Sigmoid colon (tissue), 7 donors: ENCODE measurements at places on chromosomes 12 and 14. TPM values are rescaled to one million over a fixed set of nuclear protein-coding genes. Genes with fewer than 3 reads are reported as not detected.

AGAP2 gene
- 0.82 TPM for total RNA-seq

RPGRIP1 gene
- total RNA-seq, result not detected

CLEC2B gene
- total RNA-seq, result 7.2 TPM

DNA sequence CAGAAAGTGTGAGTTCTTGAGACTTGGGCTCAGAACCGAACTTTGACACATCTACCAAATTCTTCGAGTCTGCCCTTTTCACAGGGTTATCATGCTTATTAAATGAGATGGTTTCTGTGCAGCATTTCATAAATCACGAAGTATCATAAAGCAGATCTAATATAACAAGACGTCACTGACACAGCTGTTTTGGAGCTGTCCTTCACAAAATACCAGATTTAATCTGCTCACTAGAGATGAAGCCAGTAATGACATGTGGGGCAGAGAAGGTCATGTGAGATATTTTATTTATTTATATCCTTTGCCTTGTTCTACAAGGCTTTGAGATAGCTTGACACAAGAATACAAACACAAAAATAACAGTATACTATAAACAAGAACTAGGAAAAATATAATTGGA, 127.0 kb downstream of the RPAP3 start:
- no peak for DNase-seq

- DNase-seq, result no peak
Observed at GRCh38 chr12:129190827-129191226, 337.5 kb downstream of the GLT1D1 start.

DNA sequence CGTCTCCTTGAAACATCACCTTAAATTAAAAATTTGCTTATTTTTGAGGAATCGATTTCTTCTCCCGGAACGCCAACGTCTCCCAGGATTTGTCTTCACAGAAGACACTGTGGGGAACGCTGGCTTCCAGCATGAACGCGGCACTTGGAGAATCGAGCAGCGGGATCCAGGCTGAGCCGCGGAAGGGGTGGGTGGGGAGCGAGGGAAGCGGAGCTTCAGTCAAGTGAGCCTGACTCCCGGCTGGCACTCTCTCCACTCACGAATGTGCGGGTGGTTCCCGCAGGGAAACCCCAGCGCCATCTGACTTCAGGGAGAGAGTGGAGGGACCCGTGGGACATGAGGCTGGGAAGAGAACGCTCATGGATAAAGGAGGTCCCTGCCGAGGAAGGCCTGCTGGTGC, 506.0 kb upstream of the TMEM132C start:
- DNase-seq, result no peak

DNA sequence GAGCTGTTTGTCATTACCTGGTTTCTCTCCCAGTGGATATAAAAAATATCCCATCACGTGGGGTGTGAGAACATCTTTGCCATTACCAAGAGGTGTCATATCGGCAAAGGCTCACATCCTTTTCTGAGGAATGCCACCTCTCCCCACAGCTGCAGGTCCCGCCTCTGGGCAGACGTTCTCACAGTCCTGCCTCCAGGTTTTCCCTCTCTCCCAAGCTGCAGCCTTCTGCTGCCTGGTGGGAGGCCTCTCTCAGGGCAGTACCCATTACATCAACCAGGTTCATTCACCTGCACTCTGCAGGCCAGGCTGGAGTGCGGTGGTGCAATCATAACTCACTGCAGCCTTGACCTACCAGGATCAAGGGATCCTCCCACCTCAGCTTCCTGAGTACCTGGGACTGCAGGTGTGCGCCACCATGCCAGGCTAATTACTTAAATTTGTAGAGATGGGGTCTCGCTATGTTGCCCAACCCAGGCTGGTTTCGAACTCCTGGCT, 15.0 kb upstream of the TMEM119 start:
- DNase-seq, result no peak

DNA sequence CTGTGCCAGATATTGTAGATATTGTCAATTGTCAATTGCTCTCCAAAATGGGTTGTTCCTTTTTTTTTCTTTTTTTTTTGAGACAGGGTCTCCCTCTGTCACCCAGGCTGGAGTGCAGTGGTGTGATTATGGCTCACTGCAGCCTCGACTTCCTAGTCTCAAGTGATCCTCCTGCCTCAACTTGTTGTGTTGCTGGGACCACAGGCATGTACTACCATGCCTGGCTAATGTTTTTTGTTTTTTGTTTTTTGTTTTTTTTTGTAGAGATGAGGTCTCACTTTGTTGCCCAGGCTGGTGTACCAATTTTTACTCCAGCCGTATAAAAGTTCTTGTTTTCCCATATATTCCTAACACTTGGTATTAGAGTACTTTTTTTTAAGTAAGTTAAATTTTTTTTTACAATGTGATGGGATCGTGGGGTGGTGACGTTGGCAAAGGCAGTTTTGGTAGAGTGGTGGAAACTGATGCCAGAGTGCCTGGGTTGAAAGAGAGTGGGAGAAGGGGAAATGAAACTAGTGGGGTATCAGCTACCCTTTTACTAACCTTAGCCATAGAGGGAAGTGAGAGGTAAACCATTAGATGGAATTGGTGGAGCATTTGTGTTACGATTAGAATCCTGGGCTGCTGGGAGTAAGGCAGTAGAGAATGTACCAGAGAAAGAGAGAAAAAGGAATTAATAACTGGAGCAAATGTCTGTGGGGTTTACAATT, 33.0 kb upstream of the CFAP54 start:
- no peak for DNase-seq

DNA sequence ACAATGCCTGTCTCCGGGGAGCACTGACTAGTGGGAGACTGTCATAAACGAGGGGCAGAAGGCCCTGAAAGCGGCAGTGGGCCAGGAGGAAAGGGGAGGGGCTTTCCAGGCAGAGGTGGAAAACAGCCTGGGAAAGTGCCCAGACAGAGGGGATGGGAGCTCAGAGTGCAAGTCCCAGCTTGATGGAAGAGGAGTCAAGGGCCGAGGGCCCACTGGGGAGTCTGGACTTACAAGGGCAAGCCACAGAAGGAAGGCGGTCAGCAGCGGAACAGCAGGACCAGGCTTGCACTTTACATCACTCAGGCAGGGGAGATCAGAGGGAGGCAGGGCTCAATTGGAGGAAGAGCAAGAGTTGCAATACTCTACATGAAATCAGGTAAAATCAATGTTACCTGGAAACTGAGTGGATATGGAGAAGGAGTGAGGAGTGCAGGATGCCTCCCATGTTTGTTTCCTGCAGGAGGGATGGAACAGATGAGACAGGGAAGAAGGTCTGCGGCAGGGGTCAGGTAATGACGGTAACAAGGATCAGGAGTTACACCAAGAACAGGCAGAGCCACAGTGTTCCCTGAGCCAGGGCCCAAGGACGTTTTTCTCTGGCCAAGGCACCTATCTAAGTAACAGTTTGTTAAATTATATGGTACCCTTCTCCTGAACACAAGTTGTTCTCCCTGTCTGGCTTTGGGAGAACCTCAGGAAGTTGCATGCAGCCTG, 23.8 kb downstream of the PXN start:
- DNase-seq, result no peak

DNA sequence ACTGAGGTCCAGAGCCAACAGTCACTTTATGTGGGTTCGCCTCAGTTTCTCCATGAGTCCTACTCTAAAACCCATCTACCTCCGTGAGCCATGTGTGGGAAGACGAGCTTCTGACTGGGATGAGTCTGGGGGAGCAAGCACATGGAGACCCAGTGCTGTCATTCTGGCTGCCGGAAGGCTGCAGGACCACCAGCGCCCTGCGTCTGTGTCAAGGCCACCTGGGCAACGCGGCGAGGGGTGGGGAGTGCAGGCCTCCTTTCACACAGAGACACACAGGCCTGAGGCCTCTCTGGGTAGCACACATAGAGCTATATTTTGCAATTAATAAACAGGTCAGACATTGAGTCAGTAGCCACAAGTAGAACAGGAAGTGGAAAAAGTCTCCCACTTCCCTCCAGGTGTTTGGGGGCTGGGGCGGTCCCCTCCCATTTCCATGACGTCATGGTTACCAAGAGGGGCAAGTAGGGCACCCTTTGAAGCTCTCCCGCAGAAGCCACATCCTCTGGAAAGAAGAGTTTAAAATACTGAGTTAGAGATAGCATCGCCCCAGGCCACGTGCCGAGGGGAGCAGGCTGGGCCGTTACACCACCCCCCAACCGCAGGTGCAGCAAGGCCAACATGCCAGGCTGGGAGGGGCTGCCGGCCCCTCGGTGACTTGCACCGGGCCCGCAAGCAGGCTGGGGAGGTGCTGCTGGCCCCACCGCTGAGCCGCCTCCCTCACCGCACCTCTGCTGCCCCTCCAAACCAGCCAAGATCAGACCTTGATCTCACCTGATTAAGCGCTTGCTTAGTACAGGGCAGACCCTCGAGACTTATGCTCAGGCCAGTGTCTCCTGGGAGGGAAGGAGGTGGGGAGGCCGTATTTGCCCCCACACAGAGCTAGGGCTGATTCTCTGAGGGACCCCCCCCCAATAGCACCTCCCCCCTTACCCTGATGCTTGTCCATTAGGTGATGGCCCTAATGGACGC, 32.7 kb downstream of the DAD1 start:
- DNase-seq, result peak; percentile 71
